ENCODE measurements at places on chromosomes 12 and 14.

- no peak for DNase-seq
Measured at GRCh38 chr12:106711316-106711715, 63.2 kb upstream of the RIC8B start.

GRCh38 chr12:13371367-13371766 lies 174.8 kb downstream of the EMP1 start:
- DNase-seq = no peak

GRCh38 chr12:10861366-10861765 lies 12.1 kb upstream of the PRR4 start:
- DNase-seq = no peak

- DNase-seq = peak; percentile 33
Measured at GRCh38 chr14:89899917-89900663, 54.4 kb downstream of the EFCAB11 start.

DNA sequence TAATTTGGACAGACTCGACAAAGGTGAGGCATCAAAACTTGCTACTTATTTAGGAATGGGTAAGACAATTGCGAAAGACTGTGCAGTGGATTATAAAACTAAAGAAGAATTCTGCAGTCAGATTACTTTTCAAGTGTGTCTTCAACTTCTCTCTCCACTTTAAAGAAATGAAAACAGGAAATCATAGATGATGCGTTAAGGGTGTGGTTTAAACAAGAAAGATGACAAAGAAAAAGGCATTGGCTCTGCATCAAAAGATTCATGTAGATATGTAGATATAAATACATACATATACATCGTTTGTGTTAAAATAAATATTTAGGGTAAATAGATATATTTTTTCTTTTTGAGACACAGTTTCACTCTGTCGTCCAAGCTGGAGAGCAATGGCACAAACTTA lies 74.6 kb upstream of the PARP11 start:
- DNase-seq = no peak

DNA sequence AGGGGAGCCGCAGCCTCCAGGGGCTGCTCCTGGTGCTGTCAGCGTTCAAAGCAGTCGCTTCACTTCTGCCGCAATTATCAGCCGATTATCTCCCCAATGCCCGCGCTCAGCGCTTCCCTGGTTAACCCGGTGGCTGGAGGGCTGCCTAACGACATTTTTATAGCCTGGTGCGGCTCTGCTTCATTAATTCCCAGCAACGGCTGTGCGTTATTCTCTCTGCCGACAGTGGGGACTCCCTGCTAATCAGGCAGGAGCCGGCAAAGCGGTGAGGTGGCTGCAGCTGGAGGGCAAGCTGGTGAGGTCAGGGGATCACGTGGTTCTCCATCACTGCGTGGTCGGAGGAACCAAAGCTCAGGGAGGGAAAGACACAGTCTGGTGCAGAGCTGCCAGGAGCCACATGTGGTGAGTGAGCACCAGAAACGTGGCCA lies 62.9 kb downstream of the GLRX5 start:
- DNase-seq = peak; percentile 56

DNA sequence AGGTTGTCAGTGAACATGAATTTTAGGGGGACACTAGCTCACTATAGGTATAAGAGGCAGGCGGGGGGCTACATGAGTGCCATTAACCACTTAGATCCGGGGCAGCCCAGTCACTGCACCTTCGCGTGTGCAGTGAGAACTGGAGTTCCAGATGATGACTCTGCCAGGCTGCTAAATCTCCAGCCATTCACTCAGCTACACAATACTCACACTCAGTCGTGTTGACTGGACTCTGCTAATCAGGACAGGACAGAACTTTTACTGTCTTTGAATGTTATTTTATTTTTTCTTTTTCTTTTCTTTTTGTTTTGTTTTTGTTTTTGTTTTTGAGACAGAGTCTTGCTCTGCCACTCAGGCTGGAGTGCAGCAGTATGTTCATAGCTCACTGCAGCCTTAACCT lies 465.6 kb downstream of the AACS start:
- DNase-seq = no peak

DNA sequence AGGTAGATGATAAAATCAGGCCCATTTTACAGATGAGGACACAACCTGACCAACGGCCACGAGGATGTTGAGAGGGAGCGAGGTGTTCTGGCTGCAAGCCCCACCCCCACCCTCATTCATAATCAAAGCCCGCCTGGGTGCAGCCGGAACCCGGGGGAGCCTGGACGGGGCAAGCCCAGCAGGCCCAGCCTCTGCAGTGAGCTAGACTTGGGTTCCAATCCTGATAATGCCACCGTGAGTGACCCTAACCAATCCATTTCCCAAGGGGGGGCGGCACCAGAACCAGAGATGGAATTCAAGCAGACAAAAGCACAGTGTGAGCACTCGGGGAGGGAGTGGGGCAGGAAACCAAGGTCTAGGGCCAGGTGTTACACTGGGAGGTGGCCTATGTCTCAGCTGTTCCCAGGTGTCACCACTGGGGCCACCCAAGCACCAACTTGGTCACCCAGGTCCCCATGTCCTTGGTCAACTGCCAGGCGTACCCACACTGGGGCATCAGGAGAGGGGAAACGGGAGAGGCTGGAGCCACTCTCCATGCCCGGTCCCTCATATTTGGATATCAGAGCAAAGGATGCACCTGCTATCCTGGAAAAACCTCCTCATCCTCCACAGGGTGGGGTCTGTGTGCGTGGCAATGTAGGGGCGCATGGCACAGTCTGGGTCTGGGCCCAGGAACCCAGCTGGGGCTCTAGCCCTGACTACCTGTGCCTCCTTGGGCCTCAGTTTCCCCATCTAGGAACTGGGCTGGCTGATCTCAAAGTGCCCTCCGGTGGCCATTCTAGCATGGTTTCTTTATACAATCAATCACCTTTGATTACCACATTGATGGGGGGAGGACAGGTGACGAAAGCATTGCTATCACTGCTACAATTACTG lies 58.4 kb downstream of the FAM222A start:
- DNase-seq = no peak

DNA sequence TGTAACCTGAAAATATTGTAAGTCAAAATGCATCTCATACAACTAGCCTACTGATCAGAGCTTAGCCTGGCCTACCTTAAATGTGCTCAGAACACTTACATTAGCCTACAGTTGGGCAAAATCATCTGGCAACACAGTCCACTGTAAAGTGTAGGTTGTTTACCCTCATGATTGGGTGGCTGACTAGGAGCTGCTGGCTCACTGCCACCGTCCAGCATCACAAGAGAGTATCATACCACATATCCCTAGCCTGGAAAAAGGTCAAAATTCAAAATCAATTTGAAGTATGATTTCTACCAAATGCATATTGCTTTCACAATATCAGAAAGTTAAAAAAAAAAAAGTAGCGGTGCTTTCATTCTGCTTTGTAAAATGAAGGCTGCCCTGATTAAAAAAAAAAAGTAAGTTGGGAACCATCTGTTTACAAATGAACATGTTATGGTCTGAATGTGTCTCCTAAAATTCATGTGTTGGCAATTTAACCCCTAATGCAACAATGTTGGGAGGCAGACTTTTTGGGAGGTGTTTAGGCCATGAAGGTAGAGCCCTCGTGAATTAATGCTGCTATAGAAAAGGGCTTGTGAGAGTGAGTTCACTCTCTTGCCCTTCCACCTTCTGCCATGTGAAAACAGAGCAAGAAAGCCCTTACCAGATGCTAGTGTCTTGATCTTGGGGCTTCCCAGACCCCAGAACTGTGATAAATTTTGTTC lies 211.8 kb downstream of the PPM1H start:
- no peak for DNase-seq

GRCh38 chr12:109815757-109816617 lies 17.2 kb downstream of the TRPV4 start:
- no peak for DNase-seq

- DNase-seq = no peak
Measured at GRCh38 chr12:131828671-131829355, 620 bp downstream of the MMP17 start.

DNA sequence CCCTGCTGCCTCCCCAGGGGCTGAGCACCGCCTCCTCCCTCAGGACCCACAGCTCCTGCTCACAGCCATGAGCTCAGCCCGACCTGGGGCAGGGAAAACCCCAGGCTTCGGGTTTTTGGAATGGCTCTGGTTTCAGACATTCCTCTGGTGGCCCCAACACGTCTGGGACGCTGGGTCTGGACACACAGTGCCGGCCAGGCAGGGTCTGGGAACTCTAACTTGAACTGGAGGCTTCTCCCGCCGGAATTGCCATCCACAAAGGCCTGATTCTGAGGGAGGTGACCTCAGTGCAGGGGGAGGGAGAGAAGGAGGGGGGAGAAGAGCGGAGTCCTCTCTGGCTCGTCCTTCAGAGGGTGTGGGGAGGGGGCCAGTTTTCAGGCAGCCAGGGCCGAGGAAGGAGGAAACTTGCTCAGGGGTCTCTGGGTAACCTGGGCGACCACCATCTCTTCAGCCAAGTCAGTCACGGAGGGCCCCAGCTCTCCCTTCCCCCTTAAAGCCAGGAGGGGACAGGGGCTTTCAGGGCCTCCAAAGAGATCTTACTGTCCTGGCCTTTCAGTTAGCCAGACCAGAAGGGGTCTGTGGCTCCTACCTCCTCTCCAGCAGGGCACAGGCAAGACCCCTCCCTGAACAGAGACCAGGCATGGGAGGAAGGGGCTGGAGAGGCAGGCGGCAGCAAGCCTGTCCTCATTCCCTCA lies 19.4 kb downstream of the NCKAP5L start:
- DNase-seq = no peak

DNA sequence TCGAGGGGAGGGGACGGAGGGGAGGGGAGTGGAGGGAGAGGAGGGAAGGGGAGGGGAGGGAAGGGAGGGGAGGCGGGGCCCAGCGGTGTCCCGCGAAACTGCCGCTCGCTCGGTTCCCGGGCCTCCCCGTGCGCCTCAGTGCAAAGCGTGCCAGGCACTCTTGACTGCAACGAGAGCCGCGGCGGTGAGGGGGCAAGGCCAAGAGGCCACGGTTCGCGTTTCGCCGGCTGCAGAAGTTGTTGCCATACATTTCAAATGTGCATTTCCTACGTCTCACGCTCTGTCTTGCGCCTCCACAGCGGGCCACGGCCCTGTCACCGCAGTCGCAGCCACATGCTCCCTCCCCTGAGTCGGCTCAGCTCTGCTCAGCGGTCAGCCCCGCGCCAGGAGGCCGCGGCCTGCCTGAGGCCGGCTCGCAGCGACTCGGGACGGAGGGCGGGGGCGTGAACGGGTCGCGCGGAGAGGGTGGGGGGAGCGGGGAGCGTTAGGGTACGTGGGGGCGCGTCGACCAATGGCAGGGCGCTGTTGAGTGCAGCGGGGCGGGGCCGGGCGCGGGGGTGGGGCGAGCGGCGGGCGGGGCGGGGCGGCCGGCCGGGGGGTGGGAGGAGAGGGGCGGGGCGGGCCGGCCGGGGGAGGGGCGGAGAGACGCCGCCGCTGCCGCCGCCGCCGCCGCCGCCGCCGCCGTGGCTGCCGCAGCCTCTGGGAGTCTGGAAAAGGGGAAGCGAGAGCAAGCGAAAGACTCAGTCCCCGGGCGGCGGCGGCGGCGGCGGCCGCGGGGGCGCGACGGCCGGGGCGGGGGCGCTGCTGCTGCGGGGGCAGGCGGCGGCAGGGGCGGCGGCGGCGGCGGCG lies at the start of gene PPP2R5C:
PPP2R5C (plus strand) TSS at position 678 of the 849 bp plus-strand sequence. CDS start 185 bp downstream, outside the sequence.
- DNase-seq = peak; percentile 95

DNA sequence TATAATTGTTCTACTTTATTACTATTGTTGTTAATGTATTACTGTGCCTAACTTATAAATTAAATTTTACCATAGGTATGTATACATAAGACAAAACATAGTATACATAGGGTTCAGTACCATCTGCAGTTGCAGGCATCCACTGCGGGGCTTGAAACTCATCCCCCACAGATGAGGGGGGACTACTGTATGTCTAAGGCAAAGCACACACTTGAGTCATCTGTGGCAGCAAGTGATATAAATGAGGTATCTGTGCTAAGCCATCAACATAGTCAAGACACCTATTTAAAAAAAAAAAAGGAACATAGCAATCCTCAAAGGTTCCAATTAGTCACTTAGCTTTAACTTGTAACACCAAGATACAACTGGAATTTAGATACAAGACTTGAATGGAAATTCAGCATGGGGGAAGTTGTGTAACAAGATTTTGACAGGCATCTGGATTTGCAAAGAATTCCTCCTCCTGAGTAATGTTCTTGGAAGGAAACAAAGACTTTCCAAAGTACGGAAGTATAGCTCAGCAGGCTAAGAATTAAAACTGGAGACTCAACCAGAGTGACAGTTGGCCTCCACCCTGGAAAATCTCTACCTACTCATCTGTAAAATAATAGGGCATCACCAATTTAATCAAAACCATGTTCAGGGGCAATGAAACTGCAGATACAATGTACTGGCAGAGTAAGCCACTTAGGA lies 14.9 kb downstream of the DCAF5 start:
- DNase-seq = peak; percentile 69

Data from AG08395 (cell line).